ENCODE measurements at places on chromosomes 11 and 22.

DNA sequence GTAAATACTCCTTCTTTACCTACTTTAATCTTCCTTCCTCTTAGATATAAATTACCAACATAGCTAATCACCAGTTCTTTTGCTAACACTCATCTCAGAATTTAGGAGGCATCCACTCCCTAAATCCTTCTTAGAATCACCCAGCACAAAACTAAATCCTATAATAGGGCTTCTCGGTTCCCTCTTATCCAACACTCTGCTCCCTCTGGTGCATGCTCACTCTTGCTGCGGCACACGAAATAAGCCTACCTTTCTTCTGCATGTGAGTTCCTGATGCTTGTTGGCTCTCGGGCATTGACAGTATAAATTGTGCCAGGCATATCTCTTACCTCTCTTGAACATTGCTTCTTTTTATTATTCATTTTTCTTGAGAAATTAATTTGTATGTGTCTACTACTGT, 61.0 kb downstream of the OR5AK2 start:
- DNase-seq = no peak

DNA sequence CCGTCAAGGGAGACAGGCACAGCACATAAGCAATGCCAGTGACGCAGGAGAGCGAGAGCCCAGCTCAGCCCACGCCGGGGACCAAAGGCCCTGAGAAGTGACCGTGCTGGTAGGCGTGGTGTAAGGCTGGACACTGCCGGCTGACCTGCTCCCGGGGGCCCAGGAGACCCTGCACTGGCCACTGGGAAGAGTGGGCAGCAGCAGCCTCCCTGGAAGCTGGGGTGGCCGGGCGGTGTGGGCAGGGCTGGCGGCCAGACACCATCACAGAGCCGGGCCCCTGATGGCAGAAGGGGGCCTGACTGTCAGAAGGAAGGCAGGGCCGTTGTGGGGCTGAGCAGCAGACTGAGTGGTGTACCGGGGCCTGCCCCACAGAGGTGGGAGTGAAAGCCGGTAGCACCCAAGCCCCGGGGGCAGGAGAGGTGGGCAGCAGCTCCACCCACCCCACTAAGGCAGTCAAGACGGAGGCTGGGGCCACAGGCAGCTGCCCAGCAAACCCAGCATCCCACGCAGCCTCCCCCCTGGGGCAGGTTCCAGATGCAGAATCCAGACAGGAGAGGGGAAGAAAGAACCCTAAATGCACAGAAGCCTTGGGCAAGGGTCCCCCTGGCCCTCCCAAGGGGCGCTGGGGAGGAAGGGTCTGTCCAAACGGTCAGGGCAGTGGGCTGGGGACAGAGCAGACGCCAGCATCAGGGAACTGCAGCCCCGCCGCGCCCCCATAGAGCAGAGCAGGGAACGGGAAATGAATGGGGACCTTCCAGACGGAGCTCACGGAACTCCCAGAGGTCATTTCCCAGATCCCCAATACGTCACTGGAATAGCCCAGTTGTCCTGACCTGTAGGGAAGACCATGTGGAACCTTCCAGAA, 205.2 kb downstream of the BRD1 start:
- DNase-seq = no peak

GRCh38 chr11:134584706-134585445, 172.8 kb upstream of the B3GAT1 start:
- no peak for DNase-seq

DNA sequence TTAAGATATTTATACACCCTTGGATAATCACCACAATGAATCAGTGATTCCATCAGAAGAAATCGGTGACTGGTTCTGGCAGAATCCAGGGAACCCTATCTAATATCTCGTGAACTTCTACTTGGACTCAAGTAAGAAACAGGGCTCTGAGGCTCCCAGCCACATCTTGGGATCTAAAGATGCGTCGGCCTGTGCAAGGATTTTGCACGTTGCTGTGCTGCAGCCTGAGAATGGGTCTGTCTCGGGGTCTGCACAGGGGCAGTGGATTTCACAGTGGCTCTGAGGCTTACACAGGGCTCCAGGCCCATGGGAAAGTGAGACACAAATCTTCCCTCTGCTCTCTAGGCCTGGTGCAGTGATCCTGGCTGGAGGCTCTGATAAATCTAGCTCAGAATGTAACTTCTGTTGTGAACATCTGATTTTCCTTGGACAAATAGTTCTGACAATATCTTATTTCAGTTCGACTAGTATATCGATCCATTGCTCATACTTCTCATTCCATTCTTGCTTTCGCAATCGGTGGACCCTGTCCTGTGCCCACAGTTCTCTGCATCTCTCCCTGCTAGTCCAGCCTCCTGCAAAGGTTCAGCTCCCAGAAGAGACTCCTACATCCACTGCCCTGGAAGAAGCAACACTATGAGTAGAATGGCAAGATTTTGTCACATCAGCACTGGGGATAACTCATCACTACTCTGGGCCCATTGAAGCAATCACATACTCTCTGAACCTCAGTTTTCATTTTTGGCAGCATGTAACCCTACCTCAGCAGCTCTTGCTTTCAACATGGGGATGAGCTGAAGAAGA, 105.5 kb upstream of the TOP3B start:
- DNase-seq = no peak

DNA sequence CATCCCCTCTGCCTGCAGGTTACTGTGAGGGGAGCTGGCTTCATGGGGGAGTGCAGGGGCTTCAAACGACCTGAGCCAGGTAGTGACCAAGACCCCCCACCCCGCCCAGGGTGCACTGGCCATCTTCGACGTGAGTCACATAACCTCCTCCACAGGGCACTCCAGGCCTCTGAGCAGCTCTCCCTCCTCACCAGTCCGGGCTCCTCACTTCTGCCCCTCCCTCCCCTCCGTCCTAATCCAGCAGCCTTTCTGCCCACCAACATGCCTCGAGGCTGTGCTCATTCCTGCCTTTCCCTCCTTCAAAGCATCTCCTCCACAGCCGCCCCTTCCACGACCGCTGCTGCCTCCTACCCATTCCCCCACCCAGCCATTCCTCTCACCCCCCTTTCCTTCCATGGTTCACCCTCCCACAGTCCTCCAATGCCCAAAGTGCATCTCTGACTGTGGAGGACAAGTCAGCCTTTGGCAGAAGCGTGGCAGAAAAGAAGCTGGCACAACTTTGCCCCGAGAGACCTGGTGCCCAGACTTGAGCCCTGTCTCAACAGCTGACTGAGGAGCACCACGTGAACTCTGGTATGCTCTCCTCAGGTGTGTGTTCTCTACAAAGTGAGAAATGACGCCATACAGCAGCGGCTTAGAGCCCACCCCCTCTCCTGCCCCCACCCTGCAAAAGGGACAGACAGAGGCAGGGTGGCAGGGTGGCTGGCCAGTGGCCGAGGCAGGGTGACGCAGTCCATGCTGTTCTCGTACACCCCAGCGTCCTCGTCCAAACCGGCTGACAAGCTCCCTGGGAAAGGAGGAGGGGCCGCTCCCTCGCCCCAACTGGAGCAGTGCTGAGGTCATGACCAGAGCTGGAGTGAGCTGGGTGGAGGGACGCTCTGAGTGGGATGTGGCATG, 30.4 kb downstream of the OPCML start:
- no peak for DNase-seq

All from fibroblast of skin of back (primary cell).